ENCODE measurements at places on chromosomes 3 and 15.

- no peak for DNase-seq
Observed at GRCh38 chr15:99224372-99225214, 24.8 kb downstream of the TTC23 start.

DNA sequence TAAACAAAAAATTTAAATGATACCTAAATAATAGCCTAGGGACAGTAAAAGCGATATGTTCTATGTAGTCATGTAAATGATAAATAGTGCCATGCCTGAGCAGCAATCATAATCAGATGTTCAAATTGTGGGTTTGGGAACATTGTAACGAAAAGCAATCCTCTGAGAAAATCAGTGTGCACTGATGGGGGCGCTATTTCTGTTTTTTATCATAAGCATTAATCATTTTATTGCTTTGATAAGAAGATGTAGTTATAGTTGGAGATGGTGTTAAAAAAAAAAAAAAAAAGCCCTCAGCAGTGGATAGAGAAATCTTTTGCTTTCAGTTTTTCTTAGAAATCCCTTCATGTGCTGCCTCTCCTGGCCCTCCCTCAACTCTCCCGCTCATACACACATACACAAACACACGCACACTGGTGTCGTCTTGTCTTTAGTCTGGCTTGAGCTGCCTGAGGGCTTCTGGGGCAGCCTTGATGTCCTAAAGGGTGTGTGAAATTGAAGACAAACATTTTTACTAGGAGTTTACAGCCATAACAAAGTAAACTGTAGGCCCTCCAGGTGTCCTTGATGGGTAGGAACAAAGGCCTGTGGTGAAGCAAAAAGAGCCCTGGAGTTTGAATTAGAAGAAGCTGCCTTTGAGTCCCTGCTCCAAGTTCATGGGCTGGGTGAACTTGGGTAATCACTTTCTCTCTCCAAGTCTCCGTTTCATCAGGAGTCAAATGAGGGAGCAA, 428.1 kb downstream of the SOX2 start:
- DNase-seq = no peak

GRCh38 chr3:169623971-169624370, 39.5 kb downstream of the MECOM start:
- peak; percentile 39 for DNase-seq

DNA sequence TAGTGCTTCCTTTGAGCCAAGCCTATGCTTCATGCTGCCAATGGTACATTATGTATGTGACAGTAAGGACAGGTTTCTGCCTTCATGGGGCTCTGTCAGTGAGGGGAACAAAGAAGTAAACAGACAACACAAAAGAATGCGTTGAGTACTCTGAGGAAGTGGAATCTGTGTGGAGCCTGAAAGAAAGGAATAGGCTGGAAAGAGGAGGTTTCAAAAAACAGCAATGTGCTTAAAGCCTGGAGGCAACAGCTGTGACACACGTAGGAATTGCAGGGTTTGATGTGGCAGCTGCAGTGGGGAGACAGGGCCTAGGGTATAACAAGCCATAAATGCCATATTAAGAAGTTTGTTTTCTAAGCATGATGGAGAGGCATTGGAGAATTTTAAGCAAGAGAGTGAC, 316.7 kb downstream of the CLSTN2 start:
- no peak for DNase-seq

GRCh38 chr3:64195789-64196188, 29.5 kb downstream of the PRICKLE2 start:
- DNase-seq = no peak

GRCh38 chr3:100761211-100761942, 52.1 kb downstream of the TFG start:
- DNase-seq = no peak

- no peak for DNase-seq
Observed at GRCh38 chr15:85860394-85861161, 65.9 kb upstream of the KLHL25 start.

GRCh38 chr3:87311309-87311708, 34.9 kb upstream of the POU1F1 start:
- no peak for DNase-seq

GRCh38 chr3:187941135-187941847, 196.0 kb upstream of the BCL6 start:
- DNase-seq = no peak

- DNase-seq = no peak
Observed at GRCh38 chr3:190121383-190121782, 686 bp upstream of the P3H2 start.

- DNase-seq = peak; percentile 29
Observed at GRCh38 chr3:128338536-128339330, 128.0 kb downstream of the DNAJB8 start.

DNA sequence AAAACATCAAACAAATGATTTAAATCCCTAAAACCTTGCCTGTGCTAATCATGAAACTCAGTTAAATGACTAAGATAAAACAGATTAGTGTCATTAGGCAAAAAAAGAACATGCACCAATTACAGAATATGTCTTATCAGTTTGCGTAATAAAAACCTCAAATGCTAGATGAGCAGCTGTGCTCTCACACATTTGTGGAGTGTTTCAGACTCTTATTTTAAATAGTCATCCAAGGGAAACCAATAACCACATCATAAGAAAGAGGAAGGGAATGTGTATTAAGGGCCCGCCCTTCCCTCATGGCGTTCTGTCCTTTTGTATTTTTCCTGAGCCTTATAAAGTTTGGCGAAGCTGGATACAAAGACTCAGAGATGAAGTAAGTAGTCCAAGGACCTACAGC, 6.6 kb downstream of the SAMMSON start:
- DNase-seq = no peak

All from NCI-H2029 treated with DMSO at 0.1 percent for 48 hours (cell line).